EL (cell line): ENCODE measurements at places on chromosomes 7 and 10.

DNA sequence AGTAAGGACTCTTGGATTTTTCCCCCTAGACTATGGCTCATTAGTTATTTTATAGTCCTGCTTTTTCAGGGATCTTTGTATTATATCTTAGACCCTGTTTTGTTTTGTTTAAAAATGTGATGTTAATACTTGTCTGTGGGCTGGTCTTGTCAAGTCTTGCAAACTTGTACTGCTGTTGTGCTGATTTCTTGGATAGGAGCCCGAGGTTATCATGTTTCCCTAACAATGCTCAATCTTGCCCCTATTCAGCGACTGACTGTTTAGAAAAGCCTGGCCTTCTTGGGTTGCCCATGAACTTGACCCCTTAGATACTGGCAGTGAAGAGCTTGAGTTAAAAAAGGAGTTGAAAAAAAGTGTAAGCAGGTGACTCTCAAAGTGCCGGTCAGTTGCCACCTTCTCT is 115.7 kb downstream of the KIAA1217 start:
- no peak for DNase-seq

DNA sequence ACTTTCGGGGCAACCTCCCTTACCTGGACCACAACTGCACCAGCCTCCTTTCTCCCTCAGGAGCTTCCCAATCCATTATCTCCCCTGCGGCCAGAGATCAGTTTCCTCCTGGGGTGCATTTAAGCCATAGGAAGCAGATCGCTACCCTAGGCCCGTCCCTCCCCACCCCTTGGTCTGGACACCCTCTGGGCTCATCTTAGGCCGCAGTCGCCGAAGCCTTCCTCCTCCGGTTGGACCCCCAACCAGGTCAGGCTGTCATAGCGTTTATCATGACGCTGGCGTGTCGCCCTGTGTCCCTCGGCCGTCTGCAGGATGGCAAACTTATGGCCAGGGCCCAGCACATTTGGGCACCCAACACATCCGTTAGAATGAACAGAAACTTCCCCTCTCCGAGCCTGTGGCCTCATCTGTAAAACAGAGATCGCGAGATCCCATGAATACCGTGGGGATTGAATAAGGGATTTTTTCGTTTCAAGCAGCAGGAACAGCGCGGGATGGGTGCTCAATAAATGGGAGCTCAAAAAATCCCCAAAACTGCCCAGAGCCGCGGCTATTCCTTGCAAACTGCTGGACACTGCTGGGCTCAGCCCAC is 669 bp upstream of the AP5Z1 start:
- DNase-seq: peak; percentile 70

GRCh38 chr7:94336009-94336408 is 58.7 kb upstream of the COL1A2 start:
- no peak for DNase-seq

DNA sequence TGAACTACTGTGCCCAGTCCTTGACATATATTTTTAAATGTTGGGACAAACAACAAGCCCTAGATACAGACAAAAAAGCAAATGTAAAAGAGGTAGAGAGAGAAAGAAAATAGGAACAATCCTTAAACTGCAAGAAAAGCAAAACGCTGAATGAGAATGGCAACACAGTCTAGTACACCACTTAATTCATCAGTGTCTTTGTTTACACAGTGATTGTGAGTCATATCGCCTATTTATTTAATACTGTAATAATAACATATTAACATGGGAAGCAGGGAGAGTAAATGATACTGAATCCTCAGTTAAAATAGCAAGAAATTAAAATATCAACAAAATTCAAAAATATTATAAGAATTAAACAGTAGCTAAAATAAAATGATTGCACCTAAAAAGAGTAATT is 9.8 kb upstream of the LRRTM3 start:
- DNase-seq: no peak

DNA sequence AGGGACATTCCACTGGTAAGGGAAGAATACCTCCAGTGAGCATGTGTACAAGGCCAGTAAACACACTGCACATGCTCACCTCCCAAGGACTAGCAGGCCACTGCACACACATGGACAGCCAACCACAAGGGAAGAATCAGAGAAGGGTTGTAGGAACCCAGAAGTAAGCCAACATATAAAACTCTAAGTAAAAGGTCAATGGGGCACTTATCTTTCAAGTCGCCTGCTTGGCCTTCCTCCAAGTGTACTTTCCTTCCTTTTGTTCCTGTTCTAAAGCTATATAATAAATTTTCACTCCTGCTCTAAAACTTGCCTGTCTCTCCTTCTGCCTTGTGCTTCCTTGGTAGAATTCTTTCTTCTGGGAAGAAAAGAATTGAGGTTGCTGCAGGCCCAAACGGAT is 33.0 kb downstream of the ORC5 start:
- DNase-seq: no peak

DNA sequence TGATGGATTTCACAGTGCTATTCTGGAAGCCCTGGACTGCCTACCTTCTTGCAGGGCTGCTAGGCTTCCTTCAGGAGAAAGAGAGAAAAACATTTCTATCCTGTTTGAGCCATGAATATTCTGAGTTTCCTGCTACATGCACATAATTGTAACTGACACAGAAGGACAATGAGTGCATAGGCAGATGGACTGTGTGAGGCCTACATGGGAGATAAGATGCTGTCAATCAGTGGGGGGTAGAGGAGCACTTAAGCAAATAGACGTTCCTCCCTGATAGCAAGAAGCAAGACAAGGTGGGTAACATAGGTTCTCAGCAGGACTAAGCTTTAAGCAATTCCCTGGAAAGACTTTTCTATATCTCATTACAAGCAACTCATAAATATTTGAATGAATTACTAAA is 11.6 kb downstream of the ALDH18A1 start:
- no peak for DNase-seq

GRCh38 chr10:1401071-1401965 is 336.0 kb downstream of the ADARB2 start:
- no peak for DNase-seq

GRCh38 chr7:91126762-91127161 is 137.5 kb upstream of the FZD1 start:
- no peak for DNase-seq

DNA sequence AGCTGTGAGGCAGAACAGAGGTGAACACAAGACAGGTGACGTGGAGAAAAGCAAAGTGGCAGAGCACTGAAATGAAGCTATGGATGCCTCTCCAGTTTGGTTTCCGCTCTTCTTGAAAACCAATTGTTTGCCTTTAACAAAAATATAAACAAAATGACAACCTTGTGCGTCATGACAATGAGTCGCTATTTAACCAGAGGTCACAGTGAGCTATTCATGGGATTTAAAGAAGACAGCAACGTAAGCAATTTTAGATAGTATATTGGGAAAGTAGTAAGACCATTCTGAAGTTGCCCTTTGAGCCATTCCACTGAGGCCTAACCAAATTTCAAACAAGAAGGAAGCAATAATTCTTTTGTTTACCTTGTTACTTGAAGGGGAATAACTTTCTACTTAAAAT is 15.2 kb upstream of the LRRTM3 start:
- peak; percentile 3 for DNase-seq

GRCh38 chr7:38369816-38370493 is 96.5 kb upstream of the TARP start:
- peak; percentile 86 for DNase-seq

- peak; percentile 60 for DNase-seq
Measured at GRCh38 chr10:110226926-110227641, 19.7 kb downstream of the MXI1 start.
